ENCODE measurements at places on chromosomes 1 and 21. TPM values are rescaled to one million over a fixed set of nuclear protein-coding genes. Genes with fewer than 3 reads are reported as not detected.

The KDF1 gene
- total RNA-seq: not detected

The FMO2 gene
- not detected for total RNA-seq

The ACTA1 gene
- not detected for total RNA-seq

The EFNA1 gene
- not detected for total RNA-seq

- no peak for DNase-seq
Observed at GRCh38 chr1:217493290-217493689, 137.6 kb downstream of the GPATCH2 start.

DNA sequence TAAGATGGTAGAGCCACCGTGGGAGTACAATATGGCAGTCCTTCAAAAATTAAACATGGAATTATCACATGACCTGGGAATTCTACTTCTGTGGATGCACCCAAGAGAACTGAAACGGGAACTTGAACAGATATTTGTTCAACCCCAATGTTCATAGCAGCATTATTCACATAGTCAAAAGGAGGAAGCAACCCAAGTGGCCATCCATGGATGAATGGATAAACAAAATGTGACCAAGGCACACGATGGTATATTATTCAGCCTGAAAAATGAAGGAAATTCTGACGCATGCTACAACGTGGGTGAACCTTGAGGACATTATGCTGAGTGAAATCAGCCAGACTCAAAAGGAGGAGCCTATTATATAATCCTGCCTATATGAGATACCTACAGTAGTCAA is 22.8 kb upstream of the LAPTM5 start:
- no peak for DNase-seq

- DNase-seq: peak; percentile 76
Observed at GRCh38 chr1:212699625-212700222, at the start of gene BATF3. TSS of gene BATF3 (minus strand) at chr1:212699840. CDS start at chr1:212699762, 78 bp downstream.

DNA sequence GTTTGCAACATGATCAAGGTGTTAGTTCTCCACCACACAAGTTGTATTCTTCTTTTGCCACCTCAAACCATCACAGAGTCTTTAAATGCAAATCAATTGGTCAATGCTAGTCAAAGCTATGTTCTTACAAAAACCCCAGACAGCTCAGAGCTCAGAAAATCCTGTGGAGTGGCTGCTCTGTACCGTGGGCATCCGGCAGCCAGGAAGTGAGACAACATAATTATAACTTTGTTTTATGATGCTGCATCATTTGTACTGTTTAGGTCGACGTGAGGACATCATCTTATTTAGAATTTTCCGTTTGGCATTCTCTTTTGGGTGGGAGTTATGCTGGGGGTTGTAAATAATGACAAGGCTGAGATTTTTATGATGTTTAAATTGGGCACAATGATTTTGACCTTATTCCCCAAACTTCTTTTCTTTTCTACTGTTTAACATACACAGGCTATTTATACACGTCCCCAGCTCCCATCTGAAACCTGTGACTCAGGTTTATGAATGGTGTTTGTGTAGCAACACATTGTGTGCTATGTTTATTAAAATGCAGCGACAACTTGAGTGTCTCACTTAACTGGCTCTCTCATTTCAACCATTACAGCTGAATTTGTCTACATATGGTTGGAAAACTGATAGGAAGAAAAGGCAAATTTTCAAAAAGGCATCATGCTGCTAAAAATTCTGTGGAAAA is 124.0 kb downstream of the CNIH3 start:
- DNase-seq: no peak

Measured in activated CD8-positive, alpha-beta memory T cell treated with anti-CD3 and anti-CD28 coated beads, Interleukin-2, amount 10 ng/mL, durations not matched to agents 7 days and 5 days (primary cell).